NCI-H1417 treated with DMSO at 0.1 percent for 48 hours (cell line): ENCODE measurements at places on chromosomes 16 and 17.

DNA sequence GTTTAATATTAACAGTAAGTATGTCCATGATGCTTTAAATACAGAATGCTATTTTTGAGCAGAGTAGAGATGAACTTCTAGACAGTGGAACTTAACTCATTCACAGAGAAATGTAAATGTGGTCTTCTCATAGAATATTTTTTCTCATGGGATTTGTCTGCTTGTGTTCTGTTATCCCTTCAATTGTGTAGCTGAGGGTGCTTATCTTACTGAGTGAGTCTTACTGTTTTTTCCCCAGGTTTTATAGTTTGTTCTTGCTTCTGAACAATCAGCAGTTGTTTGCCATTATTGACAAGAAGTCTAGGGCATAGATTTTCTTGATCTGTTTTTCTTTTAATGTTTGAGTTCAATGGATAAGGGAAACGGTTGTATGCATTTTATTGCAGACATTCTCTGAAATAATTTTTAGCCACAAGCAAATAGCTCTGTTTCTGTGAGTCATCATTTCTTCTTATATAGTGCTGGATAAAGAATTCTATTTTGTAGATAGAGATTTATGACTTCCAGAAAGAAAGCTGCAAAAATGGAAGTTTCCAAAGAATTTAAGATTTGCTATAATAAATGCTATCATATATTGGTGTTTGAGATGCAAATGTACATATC is 60.5 kb downstream of the NF1 start:
- no peak for DNase-seq

DNA sequence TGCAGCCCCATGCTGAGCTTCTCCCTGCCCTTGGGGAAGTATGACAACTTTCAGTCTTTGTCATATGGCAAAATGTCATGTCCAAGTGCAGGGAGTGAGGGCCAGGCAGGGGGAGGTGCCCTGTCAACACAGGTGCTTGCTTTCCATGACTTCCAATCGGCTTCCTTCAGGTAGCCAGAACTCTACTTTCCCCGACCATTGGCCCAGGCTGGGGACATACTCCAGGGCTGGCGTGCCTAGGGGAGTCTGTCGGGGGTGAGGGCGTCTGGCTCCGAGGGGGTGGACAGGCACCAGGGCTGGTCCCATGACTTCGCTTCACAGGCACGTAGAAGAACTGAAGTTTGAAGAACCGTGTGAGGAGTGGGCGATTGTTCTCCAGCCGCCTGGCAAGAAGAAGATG is 19.8 kb upstream of the PIK3R6 start:
- no peak for DNase-seq

- DNase-seq, result no peak
These were observed 121.3 kb downstream of the TRIM37 start for GRCh38 chr17:58985367-58985766.

GRCh38 chr17:75774991-75775668 is 9.5 kb upstream of the UNK start:
- no peak for DNase-seq

DNA sequence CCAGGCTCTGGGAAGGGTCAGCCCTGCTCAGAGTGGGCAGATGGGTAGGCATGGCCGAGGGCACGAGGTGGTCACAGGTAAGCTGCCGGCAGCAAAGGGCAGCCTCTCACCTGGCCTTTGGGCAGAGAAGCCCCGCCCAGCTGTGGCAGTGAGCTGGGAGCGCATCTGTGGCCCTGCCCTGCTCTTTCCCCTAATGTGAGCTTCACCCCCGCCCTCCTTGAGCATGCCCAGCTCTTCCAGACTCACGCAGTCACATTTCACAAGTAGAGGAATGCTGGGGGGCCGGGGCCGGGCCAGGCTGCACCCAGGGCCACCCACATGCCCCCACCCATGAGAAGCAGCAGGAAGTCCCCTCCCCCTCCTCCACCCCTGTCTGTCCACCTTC is 40.7 kb upstream of the SLC38A10 start:
- no peak for DNase-seq

- no peak for DNase-seq
These were observed at the start of gene C16orf89 for GRCh38 chr16:5065813-5066212. C16orf89 (minus strand) TSS chr16:5065956; CDS start chr16:5065908, 48 bp downstream.

- DNase-seq, result no peak
These were observed 20.2 kb upstream of the MAPT start for GRCh38 chr17:45874151-45874550.

DNA sequence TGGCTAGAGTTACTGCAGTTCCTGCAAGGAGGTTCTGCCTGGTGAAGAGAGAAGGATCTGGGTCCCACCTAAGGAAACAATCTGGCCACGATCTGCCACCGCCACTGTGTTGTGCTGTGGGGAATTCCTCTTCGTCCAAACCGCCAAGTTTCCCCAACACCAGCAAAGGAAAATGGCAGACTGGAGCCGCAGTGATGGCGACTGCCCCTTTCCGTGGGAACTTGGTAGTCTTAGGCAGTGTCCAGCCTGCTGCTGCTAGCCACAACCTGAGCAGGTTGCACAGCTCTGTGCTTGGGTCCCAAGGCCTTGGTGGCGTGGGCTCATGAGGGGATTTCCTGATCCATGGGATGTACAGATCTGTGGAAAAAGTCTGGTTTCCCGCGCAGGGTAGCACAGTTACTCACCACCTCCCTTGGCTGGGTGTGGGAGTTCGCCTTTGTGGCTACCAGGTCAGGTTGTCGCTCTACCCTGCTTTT is 28.6 kb downstream of the NFATC3 start:
- DNase-seq, result no peak

DNA sequence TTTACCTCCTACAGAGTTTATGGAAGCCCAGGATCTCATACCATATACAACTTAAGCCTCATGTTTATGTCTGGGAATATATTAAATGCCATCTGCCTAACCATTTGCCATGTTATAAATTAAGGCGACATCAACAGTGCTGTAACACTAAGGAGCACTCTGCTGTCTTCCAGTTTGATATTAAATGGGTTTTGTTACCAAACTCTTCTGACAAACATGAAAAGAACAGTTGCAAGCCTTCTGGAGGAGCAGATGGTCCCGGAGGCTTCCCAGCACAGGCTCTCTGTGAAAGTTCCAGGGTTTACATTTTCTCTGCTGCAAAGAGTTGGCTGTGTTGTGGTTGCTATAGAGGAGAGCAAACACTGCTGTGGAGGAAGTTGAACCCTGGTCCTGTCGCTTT is 545.3 kb upstream of the SALL1 start:
- no peak for DNase-seq

DNA sequence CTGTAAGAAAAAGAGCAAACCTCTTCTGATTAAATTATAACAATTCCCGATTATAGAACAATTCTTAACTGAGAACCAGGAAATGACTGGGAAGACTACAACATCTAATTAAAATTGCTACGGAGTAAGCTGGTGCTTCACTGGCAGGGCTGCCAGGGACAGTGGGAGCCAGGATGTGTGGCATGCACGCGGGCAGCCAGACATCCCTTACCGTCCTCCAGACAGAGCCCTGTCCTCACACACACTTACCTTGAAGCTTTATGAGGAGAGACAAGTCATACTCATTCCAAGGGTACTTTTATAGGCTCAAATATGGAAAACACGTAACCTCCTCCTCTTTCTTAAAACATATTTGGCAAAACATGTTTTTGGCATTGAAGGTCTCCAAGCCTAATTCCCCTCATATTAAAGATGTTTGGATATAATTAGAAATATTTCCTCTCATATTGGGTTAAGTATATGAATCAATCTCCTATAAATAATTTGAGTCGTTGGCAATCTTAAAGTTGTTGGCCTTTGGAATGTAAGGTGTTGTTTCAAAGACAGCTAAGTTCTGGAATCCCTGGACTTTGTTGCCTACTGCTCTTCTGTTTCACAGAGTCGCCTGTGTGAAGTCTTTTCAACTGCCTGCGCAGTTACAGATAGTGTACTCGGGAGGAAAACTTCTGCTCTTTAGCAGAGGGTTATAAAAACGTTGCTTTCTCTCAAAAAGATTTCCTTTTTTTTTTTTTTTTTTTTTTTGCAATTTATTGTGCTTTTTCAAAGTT is at the start of gene MYH1:
Gene MYH1, minus strand, starts transcription at position 272 of the 767 bp plus-strand sequence. CDS start 1,900 bp downstream, outside the sequence.
- DNase-seq, result no peak

GRCh38 chr16:67206129-67206837 is 7.4 kb downstream of the ELMO3 start:
- DNase-seq, result no peak
